ENCODE measurements at places on chromosomes 1 and 21.

GRCh38 chr21:17636711-17637110, 24.0 kb upstream of the BTG3 start:
- no peak for DNase-seq

- DNase-seq, result peak; percentile 92
These were observed 705 bp upstream of the SLC50A1 start for GRCh38 chr1:155134880-155135414.

DNA sequence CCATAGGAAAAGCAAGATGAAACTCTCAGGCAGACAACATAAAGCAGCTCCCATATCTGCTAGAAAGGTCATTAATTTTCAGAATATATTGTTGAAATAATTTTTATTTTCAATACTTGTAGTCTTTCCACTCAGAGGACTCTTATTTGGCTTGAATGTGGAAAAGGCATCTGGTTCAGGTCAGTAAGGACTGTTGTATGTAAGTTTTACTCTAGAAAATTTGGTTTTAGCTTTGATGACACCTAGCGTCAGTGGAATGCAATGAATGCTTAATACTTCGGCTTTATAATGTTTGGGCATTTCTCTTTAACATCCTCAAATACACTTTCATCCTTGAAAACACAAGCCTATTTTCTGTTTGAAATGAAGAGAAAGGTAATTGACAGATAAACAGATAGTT, 63.3 kb downstream of the LRRC40 start:
- DNase-seq, result no peak

GRCh38 chr1:107379826-107380225, 239.0 kb downstream of the NTNG1 start:
- no peak for DNase-seq

GRCh38 chr1:203150511-203151297, 23.2 kb downstream of the ADORA1 start:
- DNase-seq, result no peak

GRCh38 chr1:93023281-93023680, 55.8 kb upstream of the MTF2 start:
- no peak for DNase-seq

DNA sequence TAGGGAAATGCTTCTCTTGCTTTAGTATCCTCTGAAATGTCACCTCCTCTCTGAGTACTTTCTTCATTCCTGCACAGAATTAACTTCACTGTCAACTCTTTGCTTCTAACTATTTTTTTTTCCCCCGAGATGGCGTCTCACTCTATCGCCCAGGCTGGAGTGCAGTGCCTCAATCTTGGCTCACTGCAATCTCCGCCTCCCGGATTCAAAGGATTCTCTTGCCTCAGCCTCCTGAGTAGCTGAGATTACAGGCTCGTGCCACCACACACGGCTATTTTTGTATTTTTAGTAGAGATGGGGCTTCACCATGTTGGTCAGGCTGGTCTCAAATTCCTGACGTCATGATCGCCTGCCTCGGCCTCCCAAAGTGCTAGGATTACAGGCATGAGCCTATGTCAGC, 1.4 kb upstream of the PLPP3 start:
- no peak for DNase-seq

GRCh38 chr1:201504179-201504631, 2.7 kb downstream of the CSRP1 start:
- DNase-seq, result no peak

DNA sequence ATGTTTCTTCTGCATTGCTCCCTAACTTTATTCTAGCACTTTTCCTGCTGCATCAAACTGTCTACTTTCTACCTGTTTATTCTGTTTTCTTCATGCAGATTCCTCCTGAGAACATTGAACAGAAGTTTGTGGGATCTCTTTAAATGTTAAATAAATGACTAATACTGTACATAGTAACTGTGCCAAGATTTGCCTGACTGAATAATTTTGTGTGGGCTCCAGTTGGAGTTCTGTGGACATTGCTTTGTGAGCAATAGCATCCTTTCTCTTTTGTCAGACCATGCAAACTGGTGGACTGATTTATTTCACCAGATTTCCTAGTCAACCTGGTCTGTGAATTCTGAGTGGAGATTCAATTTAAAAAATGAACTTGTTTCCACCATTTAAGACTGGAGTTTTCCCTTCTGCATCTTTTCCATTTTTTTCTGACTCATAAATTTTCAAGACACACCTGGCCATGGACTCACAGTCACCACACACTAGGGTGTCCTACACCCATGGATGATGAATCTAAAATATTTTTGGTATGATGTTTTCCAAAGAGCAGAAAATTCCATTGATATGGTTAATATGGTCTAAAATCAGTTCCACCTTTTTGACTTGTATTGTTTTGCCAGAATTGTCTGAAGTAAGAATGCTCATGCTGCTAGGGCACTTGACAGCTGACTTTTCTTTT, 140.7 kb upstream of the SPAG17 start:
- DNase-seq, result no peak

DNA sequence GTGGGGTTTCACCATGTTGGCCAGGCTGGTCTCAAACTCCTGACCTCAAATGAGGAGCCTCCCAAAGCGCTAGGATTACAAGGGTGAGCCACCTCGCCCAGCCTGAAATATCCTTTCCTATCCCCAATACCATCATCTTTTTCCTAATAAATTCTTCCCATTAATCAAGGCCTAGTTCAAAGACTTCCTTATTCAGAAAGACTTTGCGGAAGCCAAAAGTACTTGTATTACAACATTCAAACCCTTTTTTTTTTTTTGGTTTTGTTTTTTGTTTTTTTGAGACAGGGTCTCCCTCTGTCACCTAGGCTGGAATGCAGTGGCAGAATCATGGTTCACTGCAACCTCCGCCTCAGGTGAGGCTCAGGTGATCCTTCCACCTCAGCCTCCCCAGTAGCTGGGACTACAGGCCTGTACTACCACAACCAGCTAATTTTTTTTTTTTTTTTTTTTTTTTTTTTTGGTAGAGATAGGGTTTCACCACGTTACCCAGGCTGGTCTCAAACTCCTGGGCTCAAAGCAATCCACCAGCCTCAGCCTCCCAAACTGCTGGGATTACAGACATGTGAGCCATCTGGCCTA, 7.6 kb downstream of the SLC19A2 start:
- no peak for DNase-seq

DNA sequence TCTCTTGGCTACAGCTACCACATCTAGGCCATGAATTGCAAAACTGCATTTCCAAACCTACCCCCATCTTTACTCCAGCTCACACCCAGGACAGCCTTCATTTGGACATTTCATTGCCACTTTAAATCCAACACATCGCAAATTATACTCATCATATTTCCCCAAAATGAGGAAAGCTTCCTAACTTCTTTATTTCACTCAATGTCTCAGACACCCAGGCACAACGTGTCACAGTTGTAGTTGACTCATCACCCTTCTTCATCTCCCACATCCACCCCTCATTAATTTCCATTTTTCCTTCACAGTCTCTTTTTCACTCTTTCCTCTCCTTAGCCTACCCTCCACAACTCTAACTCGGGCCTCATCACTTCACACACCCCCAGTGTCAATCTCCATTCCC, 6.7 kb downstream of the OTUD7B start:
- DNase-seq, result no peak

DNA sequence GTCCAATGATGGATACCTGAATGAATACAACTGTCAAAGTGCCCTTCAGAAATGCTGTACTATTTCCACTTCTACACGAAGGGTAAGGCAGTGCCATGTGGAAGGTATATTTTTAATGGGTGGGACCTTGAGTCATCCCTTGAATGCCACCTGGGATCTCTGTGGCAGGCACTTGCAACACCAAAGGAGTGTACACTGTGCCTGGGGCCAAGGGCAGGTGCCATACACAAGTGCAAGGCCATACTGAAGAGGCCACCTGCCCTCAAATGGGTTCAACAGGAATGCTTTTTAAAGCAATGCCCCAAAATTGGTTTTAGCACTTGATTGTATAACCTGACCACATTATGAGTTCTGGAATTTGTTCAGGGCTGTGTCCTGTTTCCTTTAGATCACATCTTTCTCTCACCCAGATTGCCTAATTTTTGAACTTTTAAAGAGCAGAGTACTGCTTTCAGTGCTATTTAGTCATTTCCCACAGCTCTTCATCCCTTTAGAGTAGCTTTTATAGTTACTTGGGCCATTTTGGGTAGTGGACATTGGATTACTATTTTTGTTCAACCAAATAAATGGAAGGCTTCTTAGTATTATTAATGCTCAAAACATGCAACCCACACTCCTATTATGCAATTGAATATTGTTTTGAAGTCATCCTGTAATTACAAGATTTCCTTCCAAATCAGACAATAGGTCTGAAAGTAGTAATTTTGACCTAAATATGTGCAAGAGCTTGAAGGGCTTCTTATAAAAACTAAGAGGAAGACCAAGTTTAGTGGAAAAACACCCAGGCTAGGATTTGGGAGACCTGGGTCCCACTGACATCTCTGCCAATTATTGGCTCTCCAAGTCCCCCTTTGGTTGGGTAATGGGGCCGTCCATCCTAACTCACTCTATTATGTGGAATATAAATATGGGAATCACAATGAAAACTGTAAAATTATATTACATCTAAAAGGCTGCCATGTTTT, 57.2 kb downstream of the LEPR start:
- DNase-seq, result no peak

GRCh38 chr21:34648739-34649297, 20.0 kb upstream of the CLIC6 start:
- no peak for DNase-seq

- peak; percentile 91 for DNase-seq
These were observed 13.9 kb downstream of the MEF2D start for GRCh38 chr1:156486421-156487344.

DNA sequence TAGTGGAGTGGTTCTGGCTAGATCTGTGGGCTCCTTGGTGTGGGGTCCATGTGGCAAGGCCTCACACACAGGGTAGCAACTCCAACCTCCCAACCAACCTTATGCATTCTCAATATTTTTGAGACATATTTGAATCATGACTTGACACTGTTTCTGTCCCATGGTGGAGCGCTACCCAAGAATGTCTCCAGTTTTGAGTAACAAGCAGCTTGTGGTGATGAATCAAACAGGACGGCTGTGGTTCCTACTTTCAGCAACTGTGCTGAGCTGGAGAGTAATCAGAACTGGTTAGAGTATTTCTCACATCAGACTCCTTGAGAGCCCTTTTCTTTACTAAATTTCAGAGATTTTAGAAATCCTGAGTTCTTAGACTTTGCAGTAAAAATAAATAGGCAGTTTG, 3.1 kb downstream of the LCE3D start:
- DNase-seq, result no peak

GRCh38 chr1:19054216-19054615, 97.7 kb upstream of the IFFO2 start:
- no peak for DNase-seq

DNA sequence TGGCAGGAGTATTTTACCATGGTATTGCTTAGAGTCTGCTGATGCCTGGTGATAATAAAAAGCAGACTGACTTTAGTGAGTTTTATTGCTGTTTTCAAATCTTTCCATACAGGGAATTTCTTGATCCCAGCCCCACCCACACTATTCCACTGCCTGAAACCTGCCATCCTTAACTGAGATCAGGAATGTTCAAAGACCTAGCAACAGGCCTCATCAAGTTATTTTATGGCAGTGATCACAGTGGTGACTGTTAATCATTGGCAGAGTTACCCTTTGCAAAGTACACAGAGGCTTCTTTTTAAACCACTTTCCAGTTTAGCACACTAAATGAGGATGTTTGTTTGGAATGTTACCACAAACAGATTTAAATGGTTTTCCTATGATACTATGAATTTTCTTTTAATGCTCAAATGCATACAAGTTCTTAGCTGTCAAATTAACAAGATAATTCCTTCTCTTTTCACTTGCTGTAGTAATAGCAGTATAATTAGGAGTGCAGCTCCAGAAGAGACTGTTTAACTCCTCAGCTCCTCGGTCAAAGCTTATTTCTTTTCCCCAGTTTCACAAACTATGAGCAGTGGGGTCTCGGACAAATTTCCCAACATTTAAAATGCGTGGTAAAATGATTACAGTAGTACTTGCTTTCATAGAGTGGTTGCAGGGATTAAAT, 69.9 kb upstream of the USP25 start:
- DNase-seq, result no peak

- peak; percentile 51 for DNase-seq
These were observed 17.3 kb downstream of the NOC2L start for GRCh38 chr1:941588-942383.

DNA sequence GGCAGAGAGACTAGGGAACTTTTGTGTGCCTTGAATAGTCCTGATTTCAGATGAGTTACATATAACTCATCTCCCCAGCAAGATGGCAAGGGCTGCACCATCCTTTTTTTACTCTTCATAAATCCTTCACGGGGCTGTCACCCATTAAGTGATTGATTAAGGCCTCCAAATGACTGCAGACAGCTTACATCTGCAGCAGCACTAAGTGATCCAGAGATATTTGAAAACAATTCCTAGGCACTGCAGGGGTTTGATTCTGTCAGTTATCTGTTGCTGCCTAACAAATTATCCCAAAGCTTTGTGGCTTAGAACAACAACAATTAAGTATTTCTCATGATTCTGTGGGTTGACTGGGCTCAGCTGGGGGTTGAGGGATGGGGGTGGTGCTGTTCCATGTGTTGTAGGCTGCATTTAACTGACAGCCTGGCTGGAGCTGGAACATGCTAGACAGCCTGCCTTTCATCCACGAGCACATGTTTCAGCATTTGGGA, 19.3 kb downstream of the TEX38 start:
- DNase-seq, result no peak

DNA sequence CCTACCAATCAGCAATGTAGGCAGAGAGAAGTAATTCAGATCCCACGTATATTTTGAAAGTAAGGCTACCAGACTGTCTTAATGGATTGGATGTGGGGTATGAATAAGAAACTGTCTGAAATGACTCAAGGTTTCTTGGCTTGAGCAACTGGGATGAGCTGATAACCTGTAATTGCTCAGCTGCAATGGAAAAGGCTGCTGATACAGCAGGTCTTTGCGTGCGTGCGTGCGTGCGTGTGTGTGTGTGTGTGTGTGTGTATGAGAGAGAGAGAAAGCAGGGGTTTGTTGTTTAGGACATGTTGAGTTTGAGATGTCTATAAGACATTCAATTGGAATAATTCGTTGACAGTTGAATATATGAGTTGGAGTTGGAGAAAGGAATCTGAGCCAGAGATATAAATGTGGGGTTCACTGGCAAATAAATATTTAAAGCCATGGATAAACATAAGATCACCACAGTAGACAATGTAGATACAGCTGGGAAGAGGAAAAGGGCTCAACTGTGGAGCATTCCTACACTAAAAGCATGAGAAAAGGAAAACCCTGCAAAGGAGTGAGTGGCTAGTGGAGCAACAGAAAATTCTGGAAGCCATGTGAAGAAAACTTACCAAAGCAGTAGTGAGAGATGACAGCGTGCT, 72.9 kb downstream of the UCHL5 start:
- DNase-seq, result no peak
